ENCODE measurements at places on chromosomes 5 and 9.
A peak's percentile ranks its signal among the peaks of the same experiment; 100 is the strongest.

- DNase-seq: no peak
Measured at GRCh38 chr9:98372077-98372836, 116.8 kb upstream of the TBC1D2 start.

- no peak for DNase-seq
Measured at GRCh38 chr9:36485647-36486328, 85.7 kb upstream of the RNF38 start.

- DNase-seq: peak; percentile 60
Measured at GRCh38 chr5:55650386-55650785, 61.7 kb downstream of the SLC38A9 start.

- no peak for DNase-seq
Measured at GRCh38 chr9:14277244-14277643, 36.7 kb downstream of the NFIB start.

DNA sequence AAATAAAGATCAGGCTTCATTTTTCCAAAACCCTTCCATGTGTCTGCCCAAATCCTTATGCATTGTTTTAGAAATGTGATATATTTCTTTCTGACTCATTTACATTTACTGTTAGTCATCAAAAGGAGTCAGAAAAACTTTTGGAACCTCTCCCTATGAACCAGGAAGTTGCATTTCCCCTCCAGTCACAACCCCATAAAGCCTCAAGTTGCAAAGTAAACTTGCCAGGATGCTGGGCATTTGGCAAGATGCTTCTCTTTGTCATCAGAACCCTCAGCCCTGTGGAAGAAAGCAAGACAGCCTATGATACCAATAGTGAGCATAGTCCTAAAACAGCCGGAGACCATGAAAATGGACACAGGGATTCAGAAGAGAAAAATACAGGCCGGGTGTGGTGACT is 84.2 kb downstream of the MUSK start:
- peak; percentile 72 for DNase-seq

- no peak for DNase-seq
Measured at GRCh38 chr9:120137186-120137840, 442.7 kb downstream of the CDK5RAP2 start.

DNA sequence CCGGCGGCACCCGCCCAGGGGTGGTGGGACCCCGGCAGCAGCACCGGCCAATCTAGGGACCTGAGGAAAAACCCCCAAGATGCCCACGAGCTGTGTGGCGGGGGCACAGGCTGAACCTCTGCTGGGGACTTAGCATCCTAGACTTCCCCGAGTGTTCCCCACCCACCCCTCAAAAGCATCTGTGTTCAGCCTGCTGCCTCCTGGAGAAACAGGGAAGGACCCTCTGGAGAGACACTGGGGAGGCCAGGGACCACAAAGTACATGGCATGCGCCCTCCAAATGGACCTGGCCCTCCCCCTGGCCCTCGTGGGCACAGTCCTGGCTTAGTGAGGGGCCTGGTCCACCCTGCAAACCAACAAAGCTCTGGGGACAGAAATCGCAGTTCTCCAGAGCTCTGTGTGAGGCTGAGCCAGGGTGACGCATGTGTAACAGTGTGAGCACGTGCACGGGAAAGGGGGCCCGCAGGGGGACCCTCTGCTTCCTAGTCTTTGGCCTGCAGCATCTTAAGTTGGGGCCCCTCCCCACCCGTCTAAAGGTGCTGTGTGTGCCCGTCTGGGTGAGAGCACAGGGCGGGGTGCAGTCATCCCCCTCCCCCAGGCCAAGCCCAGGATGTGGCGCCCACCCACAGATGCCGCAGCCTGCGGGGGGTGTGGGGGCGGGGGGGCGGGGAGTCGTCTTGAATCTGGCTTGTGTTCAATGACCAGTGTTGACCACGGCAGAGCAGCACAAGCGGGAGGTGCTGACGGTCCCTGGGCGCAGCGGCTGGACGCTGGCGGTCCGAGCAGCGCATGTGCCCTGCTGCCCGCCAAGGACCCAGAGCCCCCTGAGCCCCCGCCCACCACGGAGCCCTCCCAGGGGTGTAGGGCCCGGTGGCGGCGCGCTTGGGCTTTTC is 672 bp upstream of the KCNT1 start:
- DNase-seq: no peak

GRCh38 chr5:7869474-7870136 is 657 bp downstream of the MTRR start:
- DNase-seq: no peak

DNA sequence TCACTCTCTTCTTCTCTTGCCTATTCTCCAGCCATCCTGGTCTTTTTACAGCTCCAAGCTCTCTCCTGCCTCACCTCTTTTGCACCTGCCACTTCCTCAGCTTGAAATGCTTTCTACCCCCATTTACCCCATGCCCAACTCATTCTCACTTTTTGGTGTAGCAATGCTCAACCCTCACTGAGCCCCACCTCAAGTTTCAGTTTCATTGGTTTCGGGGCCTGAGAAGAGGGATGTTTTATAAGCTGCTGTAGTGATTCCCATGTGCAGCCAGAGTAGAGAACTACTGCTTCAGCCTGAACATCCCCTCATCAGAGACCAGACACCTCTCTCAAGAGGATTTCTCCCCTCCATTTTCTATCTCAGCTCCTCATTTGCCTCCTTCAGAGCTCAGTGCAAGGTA is 45.2 kb upstream of the FYB1 start:
- no peak for DNase-seq

- DNase-seq: no peak
Measured at GRCh38 chr5:132243366-132243977, 14.0 kb upstream of the PDLIM4 start.

- no peak for DNase-seq
Measured at GRCh38 chr5:162769019-162769418, 668.4 kb upstream of the CCNG1 start.

GRCh38 chr5:109558952-109559351 is 130.8 kb upstream of the MAN2A1 start:
- DNase-seq: no peak

DNA sequence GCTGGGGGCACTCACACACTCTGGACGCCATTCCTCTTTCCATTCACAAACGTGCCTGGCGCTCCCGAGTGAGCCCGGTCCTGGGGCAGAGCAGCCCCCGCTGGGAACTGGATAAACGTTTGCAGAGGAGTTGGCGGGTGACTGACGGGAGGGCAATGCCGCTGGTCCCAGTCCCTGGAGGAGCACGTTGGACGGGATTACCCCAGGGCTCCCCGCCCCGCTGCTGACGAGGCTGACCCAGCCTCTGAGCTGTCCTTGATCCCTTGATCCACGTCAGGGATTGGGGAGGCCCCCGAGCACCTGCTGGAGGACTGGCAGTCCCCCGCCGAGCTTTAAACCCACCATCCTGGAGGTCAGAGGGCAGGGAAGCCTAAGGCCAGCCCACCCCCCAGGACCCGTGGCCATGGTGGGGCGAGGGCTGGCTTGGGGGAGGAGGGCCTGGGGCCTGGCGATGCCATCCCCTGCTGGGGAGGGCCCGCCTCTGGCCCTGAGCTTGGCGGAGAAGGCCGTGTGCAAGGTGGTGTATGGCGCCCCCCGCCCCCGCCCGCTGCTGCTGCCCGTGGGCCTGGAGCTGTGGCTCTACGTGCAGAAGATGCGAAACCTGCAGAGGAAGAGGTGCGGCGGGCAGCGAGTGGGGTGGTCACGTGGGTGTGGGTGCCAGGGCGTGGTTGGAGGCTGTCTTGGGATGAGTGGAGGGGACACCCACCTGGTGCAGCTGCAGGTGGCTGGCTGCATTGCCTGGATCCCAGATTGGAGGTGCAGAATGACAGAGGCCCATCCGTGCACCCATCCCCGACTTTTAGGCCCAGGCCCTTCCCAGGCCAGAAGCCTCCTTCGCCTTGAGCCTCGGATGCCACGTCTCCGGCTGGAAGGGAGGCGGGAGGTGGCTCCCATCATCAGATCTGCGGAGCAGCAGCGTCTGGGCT is 4.5 kb downstream of the GPSM1 start:
- DNase-seq: no peak

DNA sequence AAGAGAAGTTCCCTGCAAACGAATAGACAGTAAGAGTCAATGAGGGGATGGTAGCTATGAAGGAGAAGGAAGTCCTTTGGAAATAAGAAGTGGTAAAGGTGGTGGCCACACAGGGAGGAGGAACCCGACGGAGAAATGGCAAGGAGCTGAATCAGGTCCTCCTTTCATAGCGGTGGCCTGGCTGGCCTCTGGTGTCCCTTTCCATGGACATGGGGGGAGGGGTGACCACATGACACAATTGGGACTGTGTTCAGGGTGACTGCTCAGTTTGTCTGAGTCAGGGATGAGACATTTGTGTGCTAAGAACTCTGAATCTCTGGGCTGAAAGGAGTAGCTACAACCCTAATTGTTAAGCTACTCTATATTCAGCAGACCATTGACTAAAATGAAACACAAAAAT is 28.7 kb upstream of the TIMD4 start:
- no peak for DNase-seq

DNA sequence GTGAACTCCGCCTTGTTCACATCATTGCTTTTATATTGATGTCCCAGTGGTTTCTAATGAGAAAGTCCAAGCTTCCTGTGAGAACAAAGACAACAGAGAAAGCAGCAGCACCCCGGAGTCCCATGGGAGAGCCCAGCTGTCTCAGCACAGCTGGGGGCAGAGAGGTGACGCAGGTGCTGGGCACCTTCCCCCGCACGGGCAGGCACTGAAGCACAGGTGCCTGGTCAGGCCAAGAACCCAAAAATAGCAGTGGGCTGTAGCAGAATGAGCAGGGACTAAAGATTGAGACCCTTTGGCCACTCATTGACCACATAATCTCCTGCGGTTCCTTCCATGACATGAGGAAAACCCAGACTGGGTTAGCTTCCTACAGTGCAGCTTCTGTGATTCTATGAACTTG is 18.8 kb downstream of the SRD5A1 start:
- DNase-seq: no peak

- no peak for DNase-seq
Measured at GRCh38 chr5:179220716-179221115, 124.5 kb downstream of the ADAMTS2 start.

DNA sequence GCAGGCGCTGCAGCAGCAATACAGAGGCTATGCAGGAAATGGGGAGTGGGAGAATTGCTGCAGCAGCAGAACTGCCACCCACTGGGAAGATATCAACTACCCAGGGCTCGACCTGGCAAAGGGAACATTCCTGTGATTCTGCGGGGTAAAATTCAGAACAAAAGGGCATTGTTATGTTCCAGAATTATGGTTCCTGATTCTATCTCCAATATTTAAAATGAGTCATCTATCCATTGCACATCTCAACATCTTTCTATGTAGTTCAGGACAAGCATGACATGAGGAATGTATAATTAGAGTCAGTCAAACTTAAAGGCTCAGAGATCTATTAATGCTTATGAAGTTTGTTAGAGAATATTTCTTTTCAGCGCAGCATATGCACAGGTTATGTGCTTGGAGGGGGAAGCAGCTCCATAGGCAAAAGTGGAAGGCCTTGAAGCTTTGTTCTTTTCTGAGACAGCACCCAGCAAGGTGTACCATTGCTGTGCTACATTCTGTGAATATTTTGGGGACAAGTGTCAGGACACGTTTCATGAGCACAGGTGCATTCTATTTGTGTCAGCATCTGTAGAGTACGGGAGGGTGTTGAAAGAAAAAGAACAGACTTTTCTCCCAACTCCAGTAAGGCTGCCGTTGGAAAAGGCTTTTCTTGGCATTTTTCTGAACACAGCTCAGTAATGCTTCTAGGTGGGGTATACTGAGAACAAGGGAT is 395.6 kb upstream of the MPDZ start:
- no peak for DNase-seq

GRCh38 chr5:179131321-179131835 is 71.2 kb downstream of the ZNF354C start:
- DNase-seq: no peak
